ENCODE measurements at places on chromosomes 3 and 15.
A peak's percentile ranks its signal among the peaks of the same experiment; 100 is the strongest.

- peak; percentile 52 for DNase-seq
Observed at GRCh38 chr3:150421799-150422548, 13.9 kb downstream of the TSC22D2 start.

DNA sequence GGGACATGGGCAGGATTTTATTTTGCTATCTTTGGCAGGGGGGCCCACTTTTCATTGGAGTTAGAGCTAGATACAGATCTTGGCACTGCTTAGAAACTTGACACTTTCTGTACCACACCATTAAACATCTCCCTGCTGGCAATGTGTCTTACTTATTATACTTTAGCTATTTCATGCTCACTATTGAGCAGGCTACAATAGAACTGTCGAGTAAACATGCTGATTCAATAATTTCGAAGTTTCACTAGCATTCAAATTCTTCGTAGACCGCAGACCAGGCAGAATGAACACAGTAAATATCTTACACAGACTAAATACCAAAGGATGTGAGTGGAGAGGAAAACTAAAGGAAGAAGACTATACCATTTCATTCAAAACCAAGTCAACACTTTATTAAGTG is 180.8 kb downstream of the UNC13C start:
- DNase-seq, result no peak

DNA sequence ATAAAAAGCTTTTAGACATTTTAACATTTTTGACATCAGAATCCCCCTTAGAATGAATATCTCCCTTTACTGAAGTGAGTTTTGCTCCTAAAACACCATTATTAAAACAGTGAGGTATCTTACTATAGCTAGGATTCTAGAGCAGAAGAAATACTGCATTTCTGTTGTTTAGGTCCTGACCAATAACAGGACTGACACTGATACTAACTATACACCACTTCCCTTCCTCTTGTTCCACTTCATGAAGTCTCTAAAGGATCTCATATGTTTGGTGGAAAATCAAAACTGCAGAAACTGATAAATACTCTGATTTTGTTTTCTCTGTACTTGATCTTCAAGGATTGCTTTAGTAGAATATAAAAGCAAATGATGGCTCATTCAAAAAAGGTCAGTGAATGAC is 230.7 kb downstream of the SUCLG2 start:
- no peak for DNase-seq

GRCh38 chr15:72338617-72339321 is 18.8 kb upstream of the CELF6 start:
- DNase-seq, result no peak

- DNase-seq, result no peak
Observed at GRCh38 chr3:142282503-142282902, 57.1 kb upstream of the GK5 start.

DNA sequence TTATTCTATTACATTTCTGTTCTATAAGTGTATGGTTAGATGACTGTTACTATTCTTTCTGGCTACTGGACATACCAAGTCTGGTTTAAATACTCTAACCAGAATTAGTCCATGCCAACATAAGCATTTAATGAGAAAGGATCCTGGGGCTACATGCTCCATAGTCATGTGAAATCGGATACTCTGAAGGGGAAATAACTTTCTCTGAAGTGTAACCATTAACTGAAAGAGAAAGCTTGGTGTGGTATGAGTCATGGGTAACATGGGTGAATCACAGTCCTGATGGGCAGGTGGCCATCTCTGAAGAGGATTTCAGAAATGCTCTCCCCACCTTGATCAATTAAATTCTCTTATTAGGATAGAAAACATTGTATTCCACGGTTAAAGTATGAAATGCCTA is 69.4 kb downstream of the FHIT start:
- DNase-seq, result peak; percentile 47

- DNase-seq, result no peak
Observed at GRCh38 chr3:194135516-194135805, 487 bp upstream of the HES1 start.

GRCh38 chr3:57604971-57605370 is 7.8 kb upstream of the ARF4 start:
- no peak for DNase-seq

DNA sequence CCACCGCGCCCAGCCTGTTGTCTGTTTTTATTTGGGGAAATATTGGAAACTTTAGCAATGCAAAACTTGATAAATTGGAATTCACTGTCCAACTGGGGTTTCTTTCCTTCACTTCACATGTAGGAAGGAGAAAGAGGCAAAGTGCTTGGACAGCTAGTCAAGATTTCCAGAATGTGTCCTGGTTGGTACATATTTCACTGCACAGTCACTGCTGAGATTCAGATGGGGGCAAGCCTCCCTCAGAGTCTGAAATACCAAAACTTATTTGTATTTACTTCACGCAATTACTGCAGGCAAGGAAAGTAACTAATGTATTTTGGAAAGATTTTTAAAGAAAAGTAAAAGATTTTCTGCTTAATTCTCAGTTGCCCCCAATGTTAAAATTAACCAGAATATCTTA is 21.0 kb downstream of the LRRC31 start:
- DNase-seq, result no peak

DNA sequence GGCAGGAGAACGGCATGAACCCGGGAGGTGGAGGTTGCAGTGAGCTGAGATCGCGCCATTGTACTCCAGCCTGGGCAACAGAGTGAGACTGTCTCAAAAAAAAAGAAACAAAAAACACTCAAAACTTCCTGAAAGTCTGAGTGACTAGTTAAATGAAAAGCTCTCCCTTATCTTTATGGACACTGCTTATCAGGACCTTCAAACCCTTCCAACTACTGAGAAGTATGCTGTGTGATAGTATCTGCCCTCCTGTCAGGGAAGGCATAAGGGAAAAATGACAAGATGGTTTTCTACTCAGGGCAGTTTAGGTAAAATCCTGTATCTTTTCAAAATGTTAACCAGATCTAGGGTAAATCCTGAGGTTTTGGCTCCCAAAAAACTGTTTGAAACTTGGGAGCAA is 21.8 kb downstream of the EMC7 start:
- no peak for DNase-seq

- DNase-seq, result no peak
Observed at GRCh38 chr15:71424765-71425164, 309.5 kb downstream of the THSD4 start.

GRCh38 chr3:67018105-67018788 is 20.1 kb downstream of the KBTBD8 start:
- DNase-seq, result peak; percentile 55

GRCh38 chr15:22239806-22240180 is 159.5 kb downstream of the OR4M2 start:
- no peak for DNase-seq

DNA sequence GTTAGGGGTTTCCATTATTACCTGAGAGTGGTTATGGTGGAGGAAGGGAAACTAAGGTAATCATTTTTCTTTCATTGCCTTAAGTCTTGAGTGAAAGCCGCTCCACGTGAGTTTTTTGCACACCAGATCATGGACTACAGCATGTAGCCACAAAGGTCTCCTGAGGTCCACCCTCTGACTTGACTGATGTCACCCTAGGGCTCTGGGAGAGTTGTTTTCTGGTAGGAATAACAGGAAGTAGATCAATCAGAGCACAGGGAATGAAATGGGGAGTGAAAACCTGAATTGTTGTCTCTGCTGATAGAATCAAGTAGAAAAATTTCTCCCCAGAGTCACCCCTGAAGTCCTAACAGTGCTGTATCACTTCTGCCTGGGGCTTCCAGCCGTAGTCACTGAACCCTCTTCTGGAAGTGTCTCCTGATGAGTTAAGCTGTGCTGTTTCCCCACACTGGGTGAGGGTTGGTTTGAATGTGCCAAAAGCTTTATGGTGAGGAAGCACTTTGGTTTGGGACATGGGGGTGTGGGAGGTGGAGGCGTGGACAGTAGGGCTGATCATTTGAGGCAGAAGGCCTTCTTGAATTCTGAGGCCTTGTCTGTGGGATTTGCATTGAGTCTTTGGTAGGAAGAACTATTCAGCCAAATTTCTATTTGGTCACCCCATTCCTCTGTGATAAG is 64.3 kb downstream of the SLCO3A1 start:
- DNase-seq, result no peak

DNA sequence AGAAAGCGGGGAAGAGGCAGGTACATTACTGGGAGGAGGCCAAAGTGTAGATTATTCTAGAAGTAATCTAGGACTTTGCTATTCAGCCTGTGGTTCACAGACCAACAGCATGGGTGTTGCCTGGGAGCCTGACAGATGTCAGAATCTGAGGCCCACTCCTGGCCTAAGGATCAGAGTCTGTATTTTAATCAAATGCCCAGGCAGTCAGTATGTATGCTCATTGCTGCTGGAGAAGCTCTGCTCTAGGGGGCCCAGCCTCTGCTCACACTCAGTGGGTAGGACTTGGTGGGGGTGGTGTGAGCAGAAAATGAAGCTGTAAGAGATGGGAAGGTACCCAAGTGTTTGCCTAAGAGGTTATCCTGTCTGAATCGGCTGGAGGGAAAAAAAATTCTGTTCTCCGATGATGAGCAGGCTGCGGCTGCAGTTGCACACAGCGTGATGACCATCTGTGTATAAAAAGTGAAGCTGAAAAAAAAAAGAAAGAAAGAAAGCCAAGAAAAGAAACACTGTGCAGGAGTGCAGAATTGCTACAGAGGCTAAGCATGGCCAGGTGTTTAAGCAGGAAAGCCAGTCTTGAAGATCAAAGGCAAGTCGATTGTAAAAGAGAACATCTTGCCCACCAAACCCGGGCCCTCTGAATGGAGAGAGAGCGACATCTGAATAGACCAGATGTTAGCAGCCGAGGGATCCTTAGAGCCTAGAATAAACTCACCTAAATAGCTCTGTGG is 65.2 kb downstream of the EIF4E3 start:
- no peak for DNase-seq

DNA sequence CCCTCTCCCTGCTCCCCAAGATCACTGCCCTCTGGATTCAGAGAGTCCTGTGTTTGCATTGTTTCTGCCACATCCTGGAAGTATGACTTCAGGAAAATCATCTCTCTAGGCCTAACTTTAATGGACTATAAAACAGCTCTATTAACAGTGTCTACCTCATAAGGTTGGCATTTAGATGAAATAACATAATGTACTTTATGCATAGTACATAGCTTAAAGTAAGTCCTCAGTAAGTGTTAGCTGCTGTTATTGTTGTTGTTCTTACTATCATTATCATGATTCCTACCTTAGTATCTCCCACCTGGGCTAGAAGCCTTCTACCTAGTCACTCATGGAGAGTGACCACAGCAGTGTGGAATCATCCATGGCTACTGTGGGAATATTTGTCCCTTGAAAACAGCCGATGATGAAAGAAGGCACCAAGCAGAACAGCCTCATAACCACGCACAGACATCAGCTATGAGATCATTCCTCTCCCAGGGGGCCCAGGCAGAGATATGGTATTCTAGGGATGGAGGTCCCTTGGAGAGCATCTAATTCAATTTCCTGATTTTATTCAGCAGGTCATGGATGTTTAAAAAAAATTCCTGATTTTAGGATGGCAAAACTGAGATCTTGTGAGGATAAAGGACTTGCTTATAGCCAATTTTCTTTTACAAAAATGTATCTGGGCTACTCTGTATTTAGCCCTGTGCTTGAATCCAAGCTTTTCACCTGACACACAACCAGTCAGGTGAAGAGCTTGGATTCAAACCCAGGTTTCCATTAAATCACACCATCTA is 1.9 kb downstream of the FSD2 start:
- no peak for DNase-seq

DNA sequence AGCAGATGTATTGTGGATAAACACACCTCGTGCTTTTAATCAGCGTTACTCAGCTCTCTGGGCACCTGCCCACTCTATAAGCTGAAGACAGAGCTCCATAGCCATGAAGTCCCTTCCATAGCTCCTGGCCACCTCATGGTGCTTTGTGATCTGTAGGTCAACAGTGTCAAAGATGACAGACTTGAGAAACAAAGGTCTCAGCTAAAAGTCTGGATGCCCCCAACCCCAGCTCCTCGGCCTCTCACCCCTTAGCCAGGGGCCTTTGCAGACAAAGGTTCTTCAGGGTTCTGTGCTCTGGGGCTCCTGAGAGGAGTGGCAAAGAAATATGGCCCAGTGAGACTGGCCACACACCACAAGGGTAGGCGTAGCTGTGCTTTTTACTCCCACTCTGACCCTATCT is 168.6 kb downstream of the KLF13 start:
- no peak for DNase-seq

DNA sequence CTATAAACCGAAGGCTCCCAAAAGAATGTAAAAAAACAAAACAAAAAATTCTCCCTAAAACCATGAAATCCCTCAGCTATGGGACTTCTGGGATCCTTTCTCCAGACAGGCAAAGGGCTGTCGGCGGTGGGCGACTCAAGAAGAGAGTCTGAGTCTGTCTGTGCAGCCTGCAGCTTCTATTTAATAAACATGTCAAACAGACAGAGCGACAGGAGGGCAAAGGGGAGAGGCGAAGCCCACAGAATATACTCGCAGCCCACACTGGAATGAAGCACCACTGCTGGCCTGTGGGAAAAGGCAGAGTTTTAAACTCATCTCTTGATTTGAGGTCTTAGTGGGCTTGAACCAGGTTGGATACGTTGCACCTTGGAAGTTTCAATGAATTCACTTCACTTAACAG is 40.2 kb downstream of the ISL2 start:
- DNase-seq, result no peak

GRCh38 chr3:53715815-53716483 is 130.3 kb downstream of the CHDH start:
- no peak for DNase-seq

DNA sequence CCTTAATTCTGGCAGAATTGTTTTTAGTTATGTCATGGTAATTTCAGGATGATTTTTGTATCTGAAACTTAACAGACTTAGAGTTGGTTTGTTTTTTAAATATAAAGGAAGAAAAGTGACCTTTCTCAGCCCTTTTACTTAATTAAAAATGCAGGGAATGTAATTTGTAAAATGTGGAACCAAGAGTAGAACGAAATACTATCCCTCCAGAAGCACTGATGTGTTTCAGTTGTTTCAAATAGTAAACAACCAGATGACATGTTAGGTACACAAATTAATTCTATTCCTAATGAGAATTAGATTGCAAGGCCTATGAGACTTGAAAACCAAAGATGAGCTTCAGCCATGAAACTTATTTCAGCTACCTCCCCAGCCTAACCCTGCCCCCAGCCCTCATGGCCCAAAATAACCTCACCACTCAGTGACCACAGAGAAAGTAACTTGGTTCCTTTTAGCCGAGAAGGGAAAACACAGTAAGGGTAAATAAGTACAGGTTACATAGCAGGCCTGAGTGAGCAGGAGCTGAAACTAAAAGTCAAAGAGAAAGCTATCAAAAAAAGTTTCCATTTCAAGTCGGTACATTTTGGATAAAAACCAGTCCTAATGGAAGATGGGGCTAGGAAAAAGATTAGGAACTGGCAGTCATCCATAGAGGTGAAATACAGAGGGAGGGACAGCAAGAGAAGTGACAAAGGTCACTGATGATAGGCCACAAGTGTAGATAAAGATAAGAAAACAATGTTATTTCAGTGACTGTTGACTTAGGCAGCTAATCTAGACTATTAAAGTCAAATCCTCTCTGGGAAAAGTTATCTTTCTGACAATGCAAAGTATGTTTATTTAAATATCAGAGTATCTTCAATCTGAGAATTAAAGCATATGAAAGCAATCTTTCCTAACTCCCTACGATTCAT is 23.2 kb downstream of the SENP8 start:
- no peak for DNase-seq

GRCh38 chr15:92606126-92606835 is 49.3 kb downstream of the FAM174B start:
- no peak for DNase-seq
